Thoracic aorta (tissue), 2 donors: ENCODE measurements at places on chromosomes 2 and 18. TPM values are rescaled to one million over a fixed set of nuclear protein-coding genes. Genes with fewer than 3 reads are reported as not detected.

Gene UGT1A4
- total RNA-seq: not detected

Gene HOXD13
- total RNA-seq: not detected

GRCh38 chr2:234399451-234400246, 97.2 kb downstream of the ARL4C start:
- no peaks in the 10 kb centered on the region for H3K27me3 ChIP-seq

DNA sequence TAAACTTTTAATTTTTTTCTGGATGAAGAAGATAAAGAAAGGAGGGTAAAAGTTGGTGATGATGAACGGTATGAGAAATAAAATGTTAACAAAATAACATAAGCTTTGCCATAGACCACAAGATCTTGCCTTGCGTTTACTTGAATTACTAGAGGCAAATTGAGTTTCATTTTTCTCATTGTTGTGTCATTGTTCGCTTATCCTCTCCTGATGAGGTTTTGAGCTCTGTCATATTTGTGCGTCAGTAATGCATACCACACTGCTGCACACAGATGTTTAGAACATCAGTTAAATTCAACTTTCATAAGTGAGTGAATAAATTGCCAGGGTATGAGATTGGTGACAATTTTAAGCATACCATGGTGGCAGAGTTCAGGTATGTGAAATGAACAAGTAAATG, 843.6 kb downstream of the SUCLG1 start:
- H3K27ac ChIP-seq: no peak overlapping the region
- H3K36me3 ChIP-seq: no peaks in the 10 kb centered on the region
- no peak for DNase-seq
- no peaks in the 10 kb centered on the region for H3K4me1 ChIP-seq
- H3K27me3 ChIP-seq: no peaks in the 10 kb centered on the region
- no peak overlapping the region for H3K4me3 ChIP-seq

- H3K4me3 ChIP-seq: no peak overlapping the region
- DNase-seq: peak; percentile 2
- no peaks in the 10 kb centered on the region for H3K36me3 ChIP-seq
- no peaks in the 10 kb centered on the region for H3K4me1 ChIP-seq
- no peaks in the 10 kb centered on the region for H3K27me3 ChIP-seq
Observed at GRCh38 chr18:42414756-42415454, 459.9 kb downstream of the PIK3C3 start.

- no peak for DNase-seq
- H3K4me3 ChIP-seq: no peak overlapping the region
- no peaks in the 10 kb centered on the region for H3K4me1 ChIP-seq
- H3K27me3 ChIP-seq: no peaks in the 10 kb centered on the region
- no peak overlapping the region for H3K27ac ChIP-seq
Observed at GRCh38 chr2:45973426-45973825, 322.0 kb downstream of the PRKCE start.

- no peak for DNase-seq
- no peaks in the 10 kb centered on the region for H3K27me3 ChIP-seq
- no peaks in the 10 kb centered on the region for H3K36me3 ChIP-seq
Observed at GRCh38 chr18:29594493-29594892, 1417.6 kb upstream of the CDH2 start.

DNA sequence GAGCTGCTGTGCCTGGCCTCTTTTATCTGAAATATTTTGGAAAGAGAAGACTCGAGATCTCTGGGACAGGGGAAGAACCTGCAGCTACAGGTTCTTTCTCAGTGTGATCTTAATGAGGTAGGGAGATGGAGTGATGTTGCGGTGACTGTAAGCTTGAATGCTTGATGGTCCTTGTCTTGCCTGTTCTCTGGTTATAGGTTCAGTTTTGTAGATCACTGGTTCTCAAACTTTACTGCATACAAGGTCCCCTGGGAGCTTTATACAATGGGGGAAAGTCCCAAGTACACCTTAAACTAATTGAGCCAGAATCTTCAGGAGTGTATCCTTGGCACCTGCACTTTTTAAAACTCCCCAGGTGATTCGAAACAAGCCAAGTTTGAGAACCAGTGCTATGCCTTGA, 136.7 kb upstream of the CXCR4 start:
- H3K4me1 ChIP-seq: no peaks in the 10 kb centered on the region
- H3K27ac ChIP-seq: no peak overlapping the region
- no peaks in the 10 kb centered on the region for H3K27me3 ChIP-seq
- no peak for DNase-seq

GRCh38 chr2:227677928-227678327, 11.3 kb downstream of the SCYGR5 start:
- H3K27me3 ChIP-seq: no peaks in the 10 kb centered on the region
- no peaks in the 10 kb centered on the region for H3K4me1 ChIP-seq
- H3K36me3 ChIP-seq: no peaks in the 10 kb centered on the region
- H3K4me3 ChIP-seq: no peak overlapping the region

DNA sequence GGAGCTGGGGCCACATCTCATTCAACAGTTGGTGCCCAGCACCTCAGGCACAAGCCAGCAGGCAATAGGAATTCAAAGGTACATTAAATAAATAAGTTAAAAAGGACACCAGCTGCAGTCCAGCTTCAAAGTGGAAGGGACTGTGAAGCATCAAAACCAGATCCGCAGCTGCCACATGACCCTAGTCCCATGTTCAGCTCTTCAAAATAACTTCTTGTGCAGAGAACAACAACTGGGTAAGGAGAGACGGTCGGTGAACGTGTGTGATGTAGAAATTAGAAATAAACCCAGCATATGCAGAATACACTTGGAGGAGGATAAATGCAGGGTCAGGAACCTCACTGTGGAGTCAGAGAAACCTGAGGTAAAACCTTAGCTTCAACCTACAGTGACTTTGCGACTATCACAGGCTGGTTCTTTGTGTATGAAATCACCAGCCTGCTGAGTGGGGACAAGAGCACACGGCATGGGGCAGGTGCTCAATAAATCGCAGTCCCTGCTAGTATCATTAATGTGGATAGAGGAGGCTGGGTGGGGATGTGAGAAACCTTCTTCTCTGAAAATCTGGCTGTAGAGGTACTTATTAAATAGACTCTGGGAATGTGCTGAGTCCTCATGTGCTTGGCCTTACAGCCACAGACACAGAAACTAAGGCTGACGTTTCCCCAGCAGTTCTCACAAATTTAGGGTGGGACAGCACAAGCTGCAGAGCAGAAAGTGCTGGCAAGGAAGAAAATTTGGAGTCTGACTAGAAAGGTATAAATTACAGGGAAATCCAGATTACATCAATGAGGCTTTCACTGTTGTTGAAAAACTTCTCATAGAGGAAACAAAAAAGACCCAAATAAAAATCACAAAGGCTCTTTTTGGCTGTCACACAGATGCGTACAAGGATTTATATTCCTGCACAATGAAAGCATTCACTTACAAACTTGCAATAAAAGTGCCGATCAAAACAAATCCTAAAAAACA, 20.7 kb downstream of the FBXO15 start:
- DNase-seq: no peak
- no peak overlapping the region for H3K27ac ChIP-seq
- H3K36me3 ChIP-seq: no peaks in the 10 kb centered on the region
- H3K4me3 ChIP-seq: no peak overlapping the region
- H3K27me3 ChIP-seq: no peaks in the 10 kb centered on the region
